ENCODE measurements at places on chromosomes 1 and 21. TPM values are rescaled to one million over a fixed set of nuclear protein-coding genes. Genes with fewer than 3 reads are reported as not detected.

The S100A14 gene
- total RNA-seq: not detected

- DNase-seq: no peak
- H3K36me3 ChIP-seq: no peaks in the 10 kb centered on the region
- no peaks in the 10 kb centered on the region for H3K4me1 ChIP-seq
- no peak overlapping the region for H3K27ac ChIP-seq
- no peak overlapping the region for H3K4me3 ChIP-seq
Observed at GRCh38 chr1:243957141-243957540, 93.9 kb upstream of the ZBTB18 start.

The PLA2G4A gene
- 0.13 TPM for total RNA-seq

The EPHA8 gene
- total RNA-seq: not detected

GRCh38 chr1:179038528-179039281 lies 13.0 kb downstream of the FAM20B start:
- H3K27me3 ChIP-seq: no peaks in the 10 kb centered on the region
- H3K36me3 ChIP-seq: no peaks in the 10 kb centered on the region
- DNase-seq: no peak
- H3K27ac ChIP-seq: no peak overlapping the region
- H3K4me3 ChIP-seq: no peak overlapping the region
- peaks cover 33% of the 10 kb centered on the region for H3K4me1 ChIP-seq

DNA sequence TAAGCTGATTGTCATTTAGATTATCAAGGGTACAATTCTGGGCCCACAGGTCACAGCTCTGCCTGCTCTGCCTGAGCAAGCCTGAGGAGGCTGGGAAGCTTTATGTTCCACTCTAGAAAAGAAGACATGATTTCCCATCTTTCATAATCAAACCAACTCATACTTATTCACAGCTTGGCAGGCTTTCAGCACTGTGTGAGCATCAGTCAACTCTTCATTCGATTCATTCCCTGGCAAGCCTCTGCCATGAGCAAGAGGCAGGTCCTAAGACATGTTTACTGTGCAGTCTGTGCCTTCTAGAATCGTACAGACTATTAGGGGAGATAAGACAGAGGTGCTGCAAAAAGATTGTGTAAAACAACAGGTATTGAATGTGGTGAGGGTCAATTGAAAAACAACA lies 24.5 kb upstream of the KIRREL1 start:
- DNase-seq: no peak
- H3K27me3 ChIP-seq: no peaks in the 10 kb centered on the region
- no peaks in the 10 kb centered on the region for H3K4me1 ChIP-seq
- H3K36me3 ChIP-seq: no peaks in the 10 kb centered on the region
- H3K4me3 ChIP-seq: no peak overlapping the region

DNA sequence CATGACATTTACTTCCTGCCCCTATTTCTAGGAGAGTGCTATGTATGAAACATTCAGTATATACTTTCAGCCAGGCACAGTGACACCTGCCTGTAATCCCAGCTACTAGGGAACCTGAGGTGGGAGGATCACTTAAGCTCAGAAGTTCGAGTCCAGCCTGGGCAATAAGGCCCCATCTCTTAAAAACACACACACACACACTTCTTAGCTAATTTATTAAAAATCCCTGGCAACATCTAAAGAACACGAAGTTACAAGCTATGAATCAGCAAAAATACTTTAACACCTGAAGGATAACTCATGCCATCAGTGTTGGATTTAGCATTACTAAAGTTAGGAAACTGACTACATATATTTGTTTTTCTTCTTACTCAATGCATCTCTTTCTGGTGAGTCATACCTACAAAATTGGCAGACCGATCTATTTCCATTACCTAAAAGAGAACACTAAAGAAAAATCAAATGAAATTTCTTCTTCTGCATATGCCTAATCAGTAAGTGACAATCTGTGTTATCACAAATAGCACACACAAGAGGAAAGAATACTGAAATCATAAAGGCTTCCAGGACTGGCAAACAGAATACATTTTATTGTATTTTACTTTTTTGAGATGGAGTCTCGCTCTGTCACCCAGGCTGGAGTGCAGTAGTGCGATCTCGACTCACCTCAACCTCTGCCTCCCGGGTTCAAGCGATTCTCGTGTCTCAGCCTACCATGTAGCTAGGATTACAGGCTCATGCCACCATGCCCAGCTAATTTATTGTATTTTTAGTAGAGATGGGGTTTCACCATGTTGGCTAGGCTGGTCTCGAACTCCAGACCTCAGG lies 41.4 kb downstream of the RNF115 start:
- no peaks in the 10 kb centered on the region for H3K4me1 ChIP-seq
- no peaks in the 10 kb centered on the region for H3K36me3 ChIP-seq
- no peak overlapping the region for H3K4me3 ChIP-seq
- no peak overlapping the region for H3K27ac ChIP-seq

The RPE65 gene
- not detected for total RNA-seq

The TNFRSF14 gene
- 204 TPM for total RNA-seq

DNA sequence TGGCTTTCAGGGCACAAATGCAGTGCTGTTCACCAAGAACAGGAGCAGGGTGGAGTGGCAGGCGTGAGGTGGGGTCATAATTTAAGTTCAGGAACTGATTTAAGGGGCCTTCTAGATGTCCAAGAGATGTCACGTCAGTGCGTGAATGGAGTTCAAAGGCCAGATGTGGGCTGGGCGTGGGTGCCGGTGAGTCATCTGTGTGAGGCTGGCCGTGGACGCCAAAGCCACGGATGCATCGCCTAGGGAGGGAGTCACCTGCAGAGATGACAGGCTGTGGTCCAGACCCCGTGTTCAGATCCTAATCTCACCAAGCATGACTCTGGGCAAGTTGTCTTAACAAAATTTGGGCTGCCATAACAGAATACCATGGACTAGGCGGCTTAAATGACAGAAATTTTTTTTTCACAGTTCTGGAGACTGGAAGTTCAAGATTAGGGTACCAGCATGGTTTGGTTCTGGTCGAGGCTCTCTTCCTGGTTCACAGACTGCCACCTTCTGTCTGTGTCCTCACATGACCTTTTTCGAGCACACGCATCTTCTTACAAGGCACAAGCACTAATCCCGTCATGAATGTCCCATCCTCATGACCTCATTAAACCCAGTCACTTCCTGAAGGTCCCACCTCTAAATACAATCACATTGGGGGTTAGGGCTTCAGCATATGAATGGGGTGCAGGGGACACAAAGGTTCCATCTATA lies 109.6 kb downstream of the PRDM2 start:
- H3K27ac ChIP-seq: no peak overlapping the region
- no peak for DNase-seq
- no peaks in the 10 kb centered on the region for H3K27me3 ChIP-seq
- H3K4me3 ChIP-seq: no peak overlapping the region
- H3K4me1 ChIP-seq: no peaks in the 10 kb centered on the region

The UBXN11 gene
- total RNA-seq: 129 TPM

GRCh38 chr1:219810451-219810850 lies 117.9 kb downstream of the SLC30A10 start:
- no peak for DNase-seq
- H3K36me3 ChIP-seq: no peaks in the 10 kb centered on the region
- H3K4me3 ChIP-seq: no peak overlapping the region
- H3K4me1 ChIP-seq: no peaks in the 10 kb centered on the region
- no peak overlapping the region for H3K27ac ChIP-seq
